ENCODE measurements at places on chromosomes 4 and X. TPM values are rescaled to one million over a fixed set of nuclear protein-coding genes. Genes with fewer than 3 reads are reported as not detected.

LINC00632 gene
- total RNA-seq, result 16.0 TPM

LDOC1 gene
- 40.6 TPM for total RNA-seq

TKTL2 gene
- total RNA-seq, result not detected

DUX4 gene
- not detected for total RNA-seq

GRCh38 chr4:112778520-112778919, 141.6 kb downstream of the LARP7 start:
- no peaks in the 10 kb centered on the region for H3K36me3 ChIP-seq
- no peak overlapping the region for H3K4me3 ChIP-seq
- no peaks in the 10 kb centered on the region for H3K27me3 ChIP-seq
- H3K27ac ChIP-seq, result no peak overlapping the region

GRCh38 chr4:159398236-159398638, 295.4 kb downstream of the RAPGEF2 start:
- no peak overlapping the region for H3K4me3 ChIP-seq
- DNase-seq, result no peak
- no peaks in the 10 kb centered on the region for H3K36me3 ChIP-seq
- peaks cover 9% of the 10 kb centered on the region for H3K4me1 ChIP-seq
- H3K27ac ChIP-seq, result no peak overlapping the region

DNA sequence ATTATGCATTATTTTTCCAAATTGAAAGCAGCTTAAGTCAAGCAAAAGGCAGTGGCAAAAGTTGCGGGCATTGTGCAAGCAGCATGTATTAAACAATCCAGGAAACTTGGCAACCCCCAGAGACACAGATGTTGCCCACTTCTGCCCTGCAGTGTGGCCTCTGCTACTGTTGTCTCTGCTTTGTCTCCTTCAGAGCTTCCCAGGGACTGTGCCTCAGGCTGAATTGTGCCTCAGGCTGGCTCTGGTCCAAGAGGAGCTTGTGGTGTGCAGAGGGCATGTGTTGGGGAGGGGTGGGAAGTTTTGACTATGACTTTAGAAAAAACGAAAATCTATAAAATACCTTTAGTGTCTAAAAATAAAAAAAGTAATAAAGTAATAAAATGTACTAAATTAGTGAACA, 201.4 kb downstream of the CCSER1 start:
- no peak overlapping the region for H3K4me3 ChIP-seq
- no peaks in the 10 kb centered on the region for H3K36me3 ChIP-seq
- H3K4me1 ChIP-seq, result peaks cover 4% of the 10 kb centered on the region
- H3K27me3 ChIP-seq, result no peaks in the 10 kb centered on the region
- no peak overlapping the region for H3K27ac ChIP-seq
- peak; percentile 67 for DNase-seq

- DNase-seq, result no peak
- H3K36me3 ChIP-seq, result no peaks in the 10 kb centered on the region
- no peak overlapping the region for H3K4me3 ChIP-seq
- H3K27ac ChIP-seq, result no peak overlapping the region
- no peaks in the 10 kb centered on the region for H3K27me3 ChIP-seq
- no peaks in the 10 kb centered on the region for H3K4me1 ChIP-seq
Measured at GRCh38 chr4:94852616-94853015, 94.9 kb downstream of the BMPR1B start.

DNA sequence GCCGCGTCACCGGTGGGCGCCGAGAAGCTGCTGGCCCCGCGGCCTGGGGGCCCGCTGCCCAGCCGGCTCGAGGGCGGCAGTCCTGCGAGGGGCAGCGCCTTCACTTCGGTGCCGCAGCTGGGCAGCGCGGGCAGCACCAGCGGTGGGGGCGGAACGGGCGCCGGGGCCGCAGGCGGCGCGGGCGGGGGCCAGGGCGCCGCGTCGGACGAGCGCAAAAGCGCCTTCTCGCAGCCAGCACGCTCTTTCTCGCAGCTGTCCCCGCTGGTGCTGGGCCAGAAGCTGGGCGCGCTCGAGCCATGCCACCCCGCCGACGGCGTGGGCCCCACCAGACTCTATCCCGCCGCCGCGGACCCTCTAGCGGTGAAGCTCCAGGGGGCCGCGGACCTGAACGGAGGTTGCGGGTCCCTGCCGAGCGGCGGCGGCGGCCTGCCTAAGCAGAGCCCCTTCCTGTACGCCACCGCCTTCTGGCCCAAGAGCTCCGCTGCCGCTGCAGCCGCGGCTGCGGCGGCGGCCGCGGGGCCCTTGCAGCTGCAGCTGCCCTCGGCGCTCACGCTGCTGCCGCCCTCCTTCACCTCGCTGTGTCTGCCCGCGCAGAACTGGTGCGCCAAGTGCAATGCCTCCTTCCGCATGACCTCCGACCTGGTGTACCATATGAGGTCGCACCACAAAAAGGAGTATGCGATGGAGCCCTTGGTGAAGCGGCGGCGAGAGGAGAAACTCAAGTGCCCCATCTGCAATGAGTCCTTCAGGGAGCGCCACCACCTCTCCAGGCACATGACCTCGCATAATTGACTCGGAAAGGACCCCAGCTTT, 5.6 kb downstream of the PRDM8 start:
- H3K27ac ChIP-seq, result no peak overlapping the region
- H3K27me3 ChIP-seq, result no peaks in the 10 kb centered on the region
- H3K36me3 ChIP-seq, result no peaks in the 10 kb centered on the region

GRCh38 chrX:15525664-15526416, 25.2 kb downstream of the BMX start:
- H3K4me3 ChIP-seq, result no peak overlapping the region
- peaks cover 9% of the 10 kb centered on the region for H3K4me1 ChIP-seq
- H3K27me3 ChIP-seq, result no peaks in the 10 kb centered on the region

GRCh38 chr4:110170861-110171260, 27.6 kb downstream of the ELOVL6 start:
- peaks cover 19% of the 10 kb centered on the region for H3K4me1 ChIP-seq
- no peak overlapping the region for H3K4me3 ChIP-seq
- H3K36me3 ChIP-seq, result no peaks in the 10 kb centered on the region
- H3K27ac ChIP-seq, result no peak overlapping the region
- H3K27me3 ChIP-seq, result no peaks in the 10 kb centered on the region

DNA sequence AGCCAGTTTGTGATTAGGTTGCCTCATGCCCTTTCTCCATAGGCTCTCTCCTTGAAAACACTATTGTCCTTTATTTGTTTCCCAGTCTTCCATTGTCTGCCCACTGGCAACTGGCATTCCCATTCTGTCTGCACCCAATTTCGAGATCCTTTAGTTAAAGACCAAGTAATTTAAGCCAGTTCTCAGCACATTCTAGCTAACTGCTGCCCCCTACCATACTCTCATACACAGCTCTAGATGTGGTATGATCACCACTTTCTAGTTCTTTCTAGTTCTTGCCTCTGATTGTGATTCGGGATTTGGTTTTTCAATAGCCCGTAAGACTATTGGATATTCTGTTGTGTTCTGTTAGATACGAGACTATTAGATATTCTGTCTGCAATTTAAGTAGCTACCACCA, 135.8 kb upstream of the TRPC5 start:
- H3K4me3 ChIP-seq, result no peak overlapping the region
- no peak overlapping the region for H3K27ac ChIP-seq
- H3K27me3 ChIP-seq, result no peaks in the 10 kb centered on the region
- DNase-seq, result no peak

GRCh38 chr4:126661194-126661593, 971.6 kb upstream of the INTU start:
- H3K4me1 ChIP-seq, result no peaks in the 10 kb centered on the region
- no peaks in the 10 kb centered on the region for H3K36me3 ChIP-seq
- H3K4me3 ChIP-seq, result no peak overlapping the region

All from PC-3 (cell line).